Urothelium cell line (cell line): ENCODE measurements at places on chromosomes 7 and 10.

- DNase-seq, result peak; percentile 60
Measured at GRCh38 chr10:125035136-125035535, 93.2 kb downstream of the ZRANB1 start.

DNA sequence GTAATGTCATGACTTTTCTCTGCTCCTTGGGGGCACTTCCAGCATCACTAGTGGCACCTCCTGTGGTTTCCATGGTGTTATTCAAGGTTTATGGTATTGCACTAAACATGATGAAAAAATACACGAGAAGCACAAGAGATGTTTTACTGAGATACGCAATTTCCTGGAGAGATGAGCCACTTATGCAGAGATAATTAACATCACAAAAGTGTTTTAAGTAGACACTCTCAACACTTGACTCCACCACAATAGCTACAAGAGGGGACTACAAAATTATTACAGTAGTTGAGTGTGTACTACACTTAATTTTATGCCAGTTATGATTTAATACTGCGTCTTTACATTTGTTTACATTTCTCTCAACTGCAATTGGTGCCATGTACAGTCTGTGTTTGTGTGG is 906.7 kb downstream of the DNAJB9 start:
- DNase-seq, result no peak

- DNase-seq, result no peak
Measured at GRCh38 chr7:11524476-11525397, 307.3 kb downstream of the THSD7A start.

- no peak for DNase-seq
Measured at GRCh38 chr10:51915031-51915542, 215.7 kb upstream of the CSTF2T start.

GRCh38 chr7:151459726-151460473 is 20.0 kb upstream of the CRYGN start:
- DNase-seq, result peak; percentile 35

DNA sequence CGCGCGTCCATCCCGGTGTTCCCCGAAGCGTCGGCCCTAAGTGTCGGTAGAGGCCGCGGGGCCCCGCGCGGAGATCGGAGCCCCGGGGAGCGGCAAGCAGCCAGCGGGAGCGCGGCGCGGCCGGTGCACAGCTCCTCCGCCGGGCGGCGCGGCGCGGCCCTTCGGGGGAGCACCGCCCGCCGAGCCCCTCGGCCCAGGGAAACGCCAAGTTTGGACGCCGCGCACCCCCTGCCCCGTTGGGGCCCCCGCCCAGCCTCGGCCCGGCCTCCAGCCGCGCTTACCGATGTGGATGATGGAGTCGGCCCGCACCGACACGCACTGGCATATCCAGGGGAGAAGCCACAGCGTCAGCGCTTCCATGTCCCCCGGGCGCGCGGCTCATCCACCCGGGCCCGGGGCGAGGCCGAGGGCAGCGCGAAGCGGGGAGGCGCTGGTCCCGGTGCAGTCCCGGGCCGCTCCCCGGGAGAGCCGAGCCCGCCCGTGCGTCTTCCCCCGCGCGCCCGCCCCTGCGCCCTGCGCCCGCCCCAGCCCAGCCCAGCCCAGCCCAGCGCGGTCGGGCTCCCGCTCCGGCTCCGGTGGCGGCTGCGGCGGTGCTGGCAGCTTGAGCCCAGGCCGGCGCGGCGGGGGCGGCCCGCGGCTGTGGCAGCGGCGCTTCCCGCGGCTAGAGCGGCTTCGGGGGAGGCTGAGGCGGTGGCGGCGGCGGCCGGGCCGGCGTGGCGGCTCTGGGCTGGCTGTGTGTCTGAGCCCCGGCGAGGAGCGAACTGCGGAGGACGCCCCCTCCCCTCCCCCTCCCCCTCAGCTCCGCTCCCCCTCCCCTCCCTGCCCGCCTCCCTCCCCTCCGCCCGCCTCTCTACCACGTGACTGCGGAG is at the start of gene GRID1:
GRID1 (minus strand) TSS at position 763 of the 869 bp plus-strand sequence.
- DNase-seq, result peak; percentile 82

DNA sequence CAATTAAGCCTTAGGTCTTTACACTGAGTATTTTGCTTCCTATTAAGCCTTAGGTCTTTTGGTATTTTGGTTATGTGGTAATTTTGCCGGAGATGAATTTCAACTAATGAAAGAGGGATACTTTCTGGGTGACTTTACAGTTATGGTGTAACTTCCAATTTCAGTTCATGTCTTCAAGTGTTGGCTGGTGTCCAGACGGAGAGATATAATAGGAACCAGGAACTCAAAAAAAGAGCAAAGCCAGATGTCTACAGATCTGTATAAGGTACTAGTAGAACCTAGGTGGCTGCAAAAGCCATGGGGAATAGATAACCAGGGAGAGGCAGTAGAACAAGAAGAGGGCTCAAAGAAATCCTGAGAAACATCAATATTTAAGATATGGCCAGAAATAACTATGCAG is 12.3 kb downstream of the ERCC6 start:
- no peak for DNase-seq

DNA sequence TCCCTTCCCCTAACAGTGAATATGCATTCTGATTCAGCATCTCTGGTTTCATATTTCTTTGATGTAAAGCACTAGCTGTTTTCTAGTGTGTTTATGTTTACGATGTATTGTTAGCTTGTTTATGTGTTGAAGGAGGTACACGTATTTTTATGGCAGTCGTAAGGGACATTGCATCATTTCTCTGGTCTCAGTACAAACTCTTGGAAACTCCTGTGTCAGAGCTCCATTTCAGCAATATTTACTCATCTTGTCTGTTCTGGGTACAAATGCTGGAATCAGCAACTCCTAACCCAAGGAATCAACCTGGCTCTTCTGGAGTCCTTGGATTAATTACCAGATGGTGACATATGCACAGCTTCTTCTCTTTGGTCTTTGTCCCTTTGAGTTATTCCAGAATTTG is 270.0 kb upstream of the PLXDC2 start:
- DNase-seq, result no peak

- DNase-seq, result no peak
Measured at GRCh38 chr10:74822101-74822500, 4.3 kb upstream of the KAT6B start.

GRCh38 chr7:159229683-159230475 is 85.2 kb upstream of the VIPR2 start:
- no peak for DNase-seq

- DNase-seq, result peak; percentile 29
Measured at GRCh38 chr7:6495597-6496262, 48.0 kb upstream of the DAGLB start.

GRCh38 chr7:136053689-136054485 is 76.7 kb upstream of the MTPN start:
- DNase-seq, result no peak

DNA sequence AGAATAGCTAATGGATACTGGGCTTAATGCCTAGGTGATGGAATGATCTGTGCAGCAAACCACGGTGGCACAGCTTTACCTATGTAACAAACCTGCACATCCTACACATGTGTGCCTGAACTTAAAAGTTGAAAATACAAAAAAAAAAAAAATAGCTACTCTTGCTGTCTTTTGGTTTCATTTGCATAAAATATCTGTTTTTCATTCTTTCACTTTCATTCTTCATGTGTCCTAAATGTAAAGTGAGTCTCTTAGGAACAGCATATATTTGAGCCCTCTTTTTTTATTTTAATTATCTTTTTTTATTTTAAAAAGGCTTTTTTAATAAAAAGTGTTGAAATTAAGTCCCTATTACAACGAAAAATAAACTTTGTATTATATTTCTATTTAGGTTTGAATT is 836.1 kb upstream of the KCND2 start:
- no peak for DNase-seq

DNA sequence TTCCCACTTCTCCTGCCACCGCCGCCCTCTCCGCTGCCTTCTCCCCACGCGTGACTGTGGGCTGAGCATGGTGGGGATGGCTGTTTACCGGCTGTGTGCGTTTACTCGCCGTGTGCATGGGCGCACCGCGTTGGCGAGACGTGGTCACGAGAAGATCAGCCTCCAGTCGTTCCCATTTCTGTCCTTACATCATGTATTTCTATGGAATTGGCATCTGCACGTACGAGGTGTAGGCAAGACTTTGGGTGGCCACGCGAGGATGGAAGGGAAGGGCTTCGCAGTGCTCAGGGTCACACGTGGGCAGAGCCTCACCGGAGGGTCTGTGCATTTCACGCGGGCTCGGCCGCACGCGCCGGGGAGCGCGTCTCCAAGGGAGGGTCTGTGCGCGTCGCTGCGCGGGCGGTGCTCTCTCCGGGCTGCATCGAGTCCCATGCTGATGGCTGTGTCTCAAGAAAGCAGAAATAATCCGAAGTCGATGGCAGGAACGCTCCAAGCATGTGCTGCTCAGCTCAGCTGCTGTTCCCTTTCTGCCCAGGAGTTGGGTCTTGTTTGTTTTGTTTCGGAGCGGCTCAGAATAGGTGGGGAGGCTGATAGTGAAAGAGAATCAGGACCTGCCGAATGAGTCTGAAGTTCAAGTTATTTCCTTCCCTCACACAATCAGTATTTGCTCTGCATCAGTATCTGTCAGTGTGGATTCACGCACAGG is 973 bp downstream of the CAMK1D start:
- DNase-seq, result peak; percentile 58

GRCh38 chr10:90849956-90850749 is 7.7 kb downstream of the HTR7 start:
- no peak for DNase-seq

DNA sequence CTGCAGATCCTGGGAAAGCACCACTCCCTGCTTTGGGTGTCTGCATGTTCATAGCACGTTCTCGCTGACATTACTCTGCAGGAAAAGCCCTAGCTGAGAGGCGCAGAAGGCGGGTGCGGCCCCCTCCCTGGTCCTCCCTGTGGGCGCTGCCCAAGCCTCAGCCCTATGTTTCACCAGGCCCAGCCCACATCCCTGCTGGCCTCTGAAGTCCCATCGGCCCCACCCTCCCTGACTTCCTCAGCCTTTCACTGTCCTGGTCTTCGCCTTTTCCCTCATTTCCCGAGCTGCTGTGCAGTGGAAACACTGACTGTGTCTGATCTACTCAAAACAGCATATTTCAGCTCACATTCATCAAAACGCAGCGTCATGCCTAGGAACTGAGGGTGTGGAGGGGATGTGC is 36.3 kb upstream of the DIP2C start:
- DNase-seq, result no peak

GRCh38 chr7:138565451-138566114 is 105.5 kb downstream of the TRIM24 start:
- no peak for DNase-seq

DNA sequence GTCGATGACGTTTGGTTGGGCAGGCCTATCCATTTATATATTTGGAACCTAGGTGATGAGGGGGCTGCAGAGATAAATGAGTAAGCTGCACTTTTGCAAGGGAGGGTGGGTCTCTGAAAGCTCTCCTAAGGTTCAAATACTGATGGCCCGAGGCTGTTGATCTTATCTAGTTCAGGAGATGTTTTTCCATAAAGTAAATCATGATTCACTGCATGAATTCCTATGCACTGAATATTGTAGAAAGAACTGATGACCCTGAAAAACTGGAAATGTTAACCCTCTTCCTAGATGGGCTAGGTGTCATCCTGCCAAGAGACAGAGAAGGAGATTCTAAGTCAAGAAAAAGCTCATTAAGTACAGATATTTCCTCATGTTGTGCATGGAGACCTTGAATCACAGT is 459.9 kb downstream of the PLXNA4 start:
- no peak for DNase-seq

GRCh38 chr10:17049195-17049594 is 80.4 kb downstream of the CUBN start:
- no peak for DNase-seq

GRCh38 chr10:84205049-84205852 is 10.9 kb downstream of the CDHR1 start:
- peak; percentile 55 for DNase-seq

- DNase-seq, result no peak
Measured at GRCh38 chr10:114956466-114956865, 18.5 kb downstream of the TRUB1 start.

GRCh38 chr10:96743988-96744585 is 23.8 kb upstream of the PIK3AP1 start:
- no peak for DNase-seq

DNA sequence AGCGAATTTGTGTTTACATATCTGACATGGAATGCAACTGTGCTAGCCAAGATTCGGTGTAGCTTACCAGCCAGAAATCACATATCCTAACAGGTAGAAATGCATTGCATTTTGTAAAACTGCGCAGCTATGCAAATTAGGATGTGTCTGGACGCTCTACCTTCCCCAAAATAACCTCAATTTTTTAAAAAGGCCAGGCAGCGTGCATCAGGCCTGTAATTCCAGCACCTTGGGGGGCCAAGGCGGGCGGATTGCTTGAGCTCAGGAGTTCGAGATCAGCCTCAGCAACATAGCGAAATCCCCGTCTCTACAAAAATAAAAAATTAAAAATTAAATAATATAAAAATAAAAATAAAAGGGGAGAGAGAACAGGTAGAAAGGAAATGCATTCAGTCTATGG is 305.0 kb downstream of the TYW1 start:
- DNase-seq, result no peak

DNA sequence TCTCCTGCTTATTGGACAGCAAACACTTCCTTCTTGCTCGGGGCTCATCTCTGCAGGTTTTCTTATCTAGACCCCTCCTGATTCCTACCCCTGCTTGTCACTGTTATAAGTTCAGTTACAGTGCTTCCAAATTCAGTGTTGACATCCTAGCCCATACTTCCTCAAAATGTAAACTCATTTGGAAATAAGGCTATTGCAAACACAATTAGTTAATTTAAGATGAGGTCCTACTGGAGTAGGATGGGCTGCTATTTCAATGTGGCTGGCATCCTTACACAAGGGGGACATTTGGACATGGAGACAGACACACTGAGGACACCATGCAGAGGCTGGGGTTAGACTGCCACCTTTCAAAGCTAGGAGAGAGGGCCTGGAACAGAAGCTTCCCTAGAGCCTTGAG is 85.2 kb upstream of the NPVF start:
- no peak for DNase-seq

- DNase-seq, result peak; percentile 32
Measured at GRCh38 chr7:21580073-21580521, 37.3 kb downstream of the DNAH11 start.
